ENCODE measurements at places on chromosomes 12 and 14. TPM values are rescaled to one million over a fixed set of nuclear protein-coding genes. Genes with fewer than 3 reads are reported as not detected.

GRCh38 chr12:1022032-1022970 is 31.3 kb downstream of the ERC1 start:
- H3K4me1 ChIP-seq, result no peaks in the 10 kb centered on the region
- DNase-seq, result no peak
- no peak overlapping the region for H3K4me3 ChIP-seq
- H3K27me3 ChIP-seq, result no peaks in the 10 kb centered on the region

Gene TBX5
- total RNA-seq, result not detected

Gene REM2
- 0.61 TPM for total RNA-seq

- DNase-seq, result no peak
- H3K27me3 ChIP-seq, result no peaks in the 10 kb centered on the region
- no peak overlapping the region for H3K4me3 ChIP-seq
Measured at GRCh38 chr12:24861766-24862540, 86.9 kb downstream of the BCAT1 start.

GRCh38 chr14:101363261-101363555 is 198.1 kb upstream of the DIO3 start:
- no peaks in the 10 kb centered on the region for H3K36me3 ChIP-seq
- DNase-seq, result no peak
- no peak overlapping the region for H3K4me3 ChIP-seq

Gene CDK4
- 132 TPM for total RNA-seq
